Activated CD4-positive, CD25-positive, alpha-beta regulatory T cell (primary cell): ENCODE measurements at places on chromosomes 13 and 19.

DNA sequence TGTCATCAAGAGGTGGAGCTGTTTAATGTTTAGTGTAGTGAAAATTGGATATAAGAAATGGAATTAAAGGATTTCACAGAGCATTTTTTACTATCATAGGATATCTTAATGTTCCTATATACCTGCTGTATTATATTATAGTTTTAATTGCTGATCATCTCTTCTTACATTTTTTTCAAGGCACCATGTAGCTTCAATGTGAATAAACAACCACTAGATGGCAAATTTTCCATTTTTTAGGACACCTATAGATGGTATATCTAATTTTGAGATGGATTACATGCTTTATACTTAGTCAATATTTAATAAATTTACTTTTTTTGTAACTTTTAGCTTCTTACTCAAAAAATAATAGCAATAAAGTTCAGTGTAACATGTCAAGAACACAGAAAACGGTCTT is 9.0 kb upstream of the ATXN8OS start:
- DNase-seq = no peak

- no peak for DNase-seq
Observed at GRCh38 chr19:16402041-16402440, 69.7 kb downstream of the EPS15L1 start.

- DNase-seq = no peak
Observed at GRCh38 chr19:43674596-43674995, 4.6 kb upstream of the PLAUR start.

GRCh38 chr19:40458597-40458974 is 7.0 kb downstream of the BLVRB start:
- DNase-seq = no peak

DNA sequence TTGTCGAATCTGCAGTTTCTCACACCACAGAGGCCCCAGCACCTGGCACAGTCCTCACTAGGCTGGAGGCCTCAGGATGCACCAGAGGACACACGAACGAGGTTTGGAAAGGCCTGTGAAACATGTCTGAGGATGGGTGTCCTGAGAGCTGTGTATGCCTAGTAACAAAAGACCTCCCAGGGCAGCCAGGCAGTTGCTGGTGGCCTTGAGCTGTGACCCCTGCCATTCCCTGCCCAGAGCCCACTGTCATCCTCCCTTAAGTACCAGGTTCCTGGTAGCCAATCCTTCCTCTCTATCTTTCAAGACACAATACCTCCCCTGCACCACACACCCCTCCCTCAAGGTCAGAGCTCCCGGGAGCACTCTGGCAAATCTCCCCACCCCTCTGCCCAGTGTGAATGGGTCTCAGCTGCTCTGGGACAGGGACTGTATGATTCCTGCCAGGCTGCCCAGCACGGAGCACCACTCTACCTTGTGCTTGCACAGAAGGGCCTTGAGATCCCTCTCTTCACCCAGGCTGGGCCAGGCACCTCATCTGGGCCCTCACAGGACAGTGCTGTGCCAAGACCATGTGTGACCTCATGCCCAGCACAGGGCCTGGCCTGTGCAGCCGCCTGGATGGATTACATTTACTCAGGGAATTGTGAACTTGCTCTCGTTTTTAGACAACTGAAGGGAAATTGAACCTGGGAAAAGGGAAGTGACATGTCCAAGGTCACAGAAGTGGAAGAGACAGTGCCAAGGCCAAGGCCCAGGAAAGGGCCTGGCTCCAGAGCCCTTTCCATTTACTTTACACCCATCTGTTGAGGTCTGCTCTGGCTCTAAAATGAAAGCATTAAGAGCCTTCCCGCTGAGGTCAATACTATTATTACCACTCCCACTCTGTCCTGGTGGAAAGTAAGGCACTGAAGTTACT is 2.2 kb downstream of the ZNF787 start:
- DNase-seq = no peak

- no peak for DNase-seq
Observed at GRCh38 chr13:91158017-91158395, 189.5 kb upstream of the MIR17HG start.
